ENCODE measurements at places on chromosomes 7 and 10. TPM values are rescaled to one million over a fixed set of nuclear protein-coding genes. Genes with fewer than 3 reads are reported as not detected.
A peak's percentile ranks its signal among the peaks of the same experiment; 100 is the strongest.

DNA sequence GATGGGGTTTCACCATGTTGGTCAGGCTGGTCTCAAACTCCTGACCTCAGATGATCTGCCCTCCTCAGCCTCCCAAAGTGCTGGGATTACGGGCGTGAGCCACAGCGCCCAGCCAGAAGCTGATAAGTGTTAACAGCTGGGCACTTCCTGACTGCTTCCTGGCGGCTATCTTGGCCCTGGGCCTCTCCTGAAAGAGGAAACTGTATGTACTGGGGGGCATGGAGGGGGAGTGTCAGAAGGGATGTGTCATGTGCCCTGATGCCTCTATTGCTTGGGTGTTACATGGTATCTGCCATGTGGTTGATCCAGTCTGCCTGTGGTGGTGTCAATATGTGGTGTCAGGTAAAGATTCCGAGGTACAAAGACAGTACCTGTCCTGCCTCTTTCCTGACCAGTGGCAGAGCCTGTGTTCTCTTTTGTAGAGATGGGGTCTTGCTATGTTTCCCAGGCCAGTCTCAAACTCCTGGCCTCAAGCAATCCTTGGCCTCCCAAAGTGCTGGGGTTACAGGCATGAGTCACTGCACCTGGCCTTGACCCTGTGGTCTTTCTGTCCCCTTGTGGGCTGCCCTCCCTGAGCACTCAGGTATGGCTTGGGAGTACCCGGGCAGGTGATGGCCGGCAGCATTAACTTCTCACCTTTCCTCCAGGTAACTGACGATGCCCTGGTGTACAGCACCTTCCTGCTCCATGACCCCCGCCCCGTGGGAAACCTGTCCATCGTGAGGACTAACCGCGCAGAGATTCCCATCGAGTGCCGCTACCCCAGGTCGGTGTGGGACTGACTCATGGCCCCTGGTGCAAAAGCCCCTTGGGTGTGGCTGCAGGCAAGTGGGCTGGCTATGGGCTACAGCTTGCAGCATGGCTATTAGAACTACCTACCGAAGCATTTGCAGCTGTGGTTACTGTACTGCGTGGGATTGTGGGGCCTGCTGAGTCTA is 4.4 kb downstream of the ZP3 start:
- peaks cover 21% of the 10 kb centered on the region for H3K27me3 ChIP-seq
- H3K4me3 ChIP-seq: no peak overlapping the region
- H3K27ac ChIP-seq: no peak overlapping the region
- peaks cover 15% of the 10 kb centered on the region for H3K4me1 ChIP-seq

COBL gene
- polyA plus RNA-seq: 4.9 TPM

GPR15LG gene
- not detected for polyA plus RNA-seq

- H3K4me3 ChIP-seq: no peak overlapping the region
- no peak for DNase-seq
- no peaks in the 10 kb centered on the region for H3K36me3 ChIP-seq
- no peak overlapping the region for H3K27ac ChIP-seq
- H3K27me3 ChIP-seq: no peaks in the 10 kb centered on the region
Observed at GRCh38 chr7:4009211-4010060, 672.7 kb upstream of the FOXK1 start.

C10orf67 gene
- not detected for polyA plus RNA-seq

CALML3 gene
- polyA plus RNA-seq: not detected

DNA sequence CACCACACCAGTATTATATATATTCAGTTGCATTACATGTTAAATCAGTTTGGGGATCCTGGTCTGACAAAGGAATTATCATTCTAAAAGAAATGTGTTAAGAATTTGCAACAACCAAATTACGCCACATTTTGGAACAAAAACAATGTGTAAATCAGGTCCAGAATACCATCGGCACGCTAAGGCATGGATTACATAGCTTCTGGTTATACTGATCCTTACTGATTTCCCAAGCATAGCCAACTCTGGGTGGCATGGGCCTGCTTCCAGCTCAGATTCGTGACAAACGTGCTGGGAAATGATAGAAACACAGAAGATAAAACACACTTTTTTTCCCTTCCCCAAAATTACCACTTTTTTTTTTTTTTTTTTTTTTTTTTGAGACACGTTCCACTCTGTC is 660.0 kb downstream of the SORCS1 start:
- no peak for DNase-seq
- no peak overlapping the region for H3K4me3 ChIP-seq
- H3K27ac ChIP-seq: no peak overlapping the region
- H3K36me3 ChIP-seq: no peaks in the 10 kb centered on the region

- no peak for DNase-seq
- H3K27ac ChIP-seq: no peak overlapping the region
- H3K36me3 ChIP-seq: no peaks in the 10 kb centered on the region
- no peaks in the 10 kb centered on the region for H3K4me1 ChIP-seq
- H3K27me3 ChIP-seq: peaks cover 20% of the 10 kb centered on the region
- no peak overlapping the region for H3K4me3 ChIP-seq
Observed at GRCh38 chr7:131533566-131534561, 22.6 kb downstream of the PODXL start.

KNDC1 gene
- polyA plus RNA-seq: 0.69 TPM

GRCh38 chr10:99765672-99766301 is 16.7 kb upstream of the ABCC2 start:
- H3K27ac ChIP-seq: no peak overlapping the region
- peaks cover 34% of the 10 kb centered on the region for H3K4me1 ChIP-seq
- H3K27me3 ChIP-seq: no peaks in the 10 kb centered on the region
- no peak overlapping the region for H3K4me3 ChIP-seq
- H3K36me3 ChIP-seq: no peaks in the 10 kb centered on the region

ZNF488 gene
- polyA plus RNA-seq: 0.10 TPM

- H3K36me3 ChIP-seq: no peaks in the 10 kb centered on the region
- H3K27ac ChIP-seq: no peak overlapping the region
- H3K4me1 ChIP-seq: no peaks in the 10 kb centered on the region
- no peak overlapping the region for H3K4me3 ChIP-seq
- H3K27me3 ChIP-seq: no peaks in the 10 kb centered on the region
- DNase-seq: no peak
Observed at GRCh38 chr10:60236869-60237524, 152.7 kb downstream of the ANK3 start.

GRCh38 chr7:44759246-44759645 is 10.6 kb downstream of the ZMIZ2 start:
- no peak for DNase-seq
- H3K36me3 ChIP-seq: peaks cover 28% of the 10 kb centered on the region
- H3K27ac ChIP-seq: no peak overlapping the region
- no peaks in the 10 kb centered on the region for H3K27me3 ChIP-seq
- H3K4me1 ChIP-seq: no peaks in the 10 kb centered on the region
- H3K4me3 ChIP-seq: no peak overlapping the region

IRF5 gene
- polyA plus RNA-seq: 2.4 TPM

GRCh38 chr7:29598613-29599012 is 35.0 kb downstream of the PRR15 start:
- H3K4me3 ChIP-seq: no peak overlapping the region
- no peaks in the 10 kb centered on the region for H3K27me3 ChIP-seq
- no peak overlapping the region for H3K27ac ChIP-seq
- DNase-seq: no peak
- peaks cover 9% of the 10 kb centered on the region for H3K4me1 ChIP-seq

WEE2 gene
- polyA plus RNA-seq: not detected

GRCh38 chr7:39399986-39400385 is 166.2 kb upstream of the YAE1 start:
- no peak overlapping the region for H3K27ac ChIP-seq
- H3K4me3 ChIP-seq: no peak overlapping the region
- no peak for DNase-seq
- H3K27me3 ChIP-seq: no peaks in the 10 kb centered on the region
- H3K4me1 ChIP-seq: no peaks in the 10 kb centered on the region

DNA sequence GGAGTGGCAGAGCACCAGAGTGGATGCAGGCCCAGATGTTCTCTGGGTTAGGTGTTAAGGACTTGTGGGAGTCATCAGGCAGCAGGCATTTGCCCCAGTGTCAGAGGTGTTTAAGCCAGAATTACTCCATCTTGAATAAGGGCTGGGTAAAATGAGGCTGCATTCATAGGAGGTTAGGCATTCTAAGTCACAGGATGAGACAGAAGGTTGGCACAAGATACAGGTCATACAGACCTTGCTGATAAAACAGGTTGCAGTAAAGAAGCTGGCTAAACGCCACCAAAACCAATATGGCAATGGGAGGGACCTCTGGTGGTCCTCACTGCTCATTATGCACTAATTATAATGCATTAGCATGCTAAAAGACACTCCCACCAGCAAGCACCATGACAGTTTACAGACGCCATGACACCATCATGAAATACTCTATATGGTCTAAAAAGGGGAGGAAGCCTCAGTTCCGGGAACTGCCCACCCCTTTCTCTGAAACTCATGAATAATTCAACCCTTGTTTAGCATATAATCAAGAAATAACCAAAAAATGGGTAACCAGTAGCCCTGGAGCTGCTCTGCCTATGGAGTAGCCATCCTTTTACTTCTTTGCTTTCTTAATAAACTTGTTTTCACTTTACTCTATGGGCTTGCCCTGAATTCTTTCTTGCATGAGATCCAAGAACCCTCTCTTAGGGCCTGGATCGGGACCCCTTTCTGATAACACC is 882 bp upstream of the LRRC61 start:
- H3K4me3 ChIP-seq: peak overlapping the region; percentile 77
- peaks cover 54% of the 10 kb centered on the region for H3K4me1 ChIP-seq
- DNase-seq: peak; percentile 29
- H3K36me3 ChIP-seq: peaks cover 22% of the 10 kb centered on the region

DNA sequence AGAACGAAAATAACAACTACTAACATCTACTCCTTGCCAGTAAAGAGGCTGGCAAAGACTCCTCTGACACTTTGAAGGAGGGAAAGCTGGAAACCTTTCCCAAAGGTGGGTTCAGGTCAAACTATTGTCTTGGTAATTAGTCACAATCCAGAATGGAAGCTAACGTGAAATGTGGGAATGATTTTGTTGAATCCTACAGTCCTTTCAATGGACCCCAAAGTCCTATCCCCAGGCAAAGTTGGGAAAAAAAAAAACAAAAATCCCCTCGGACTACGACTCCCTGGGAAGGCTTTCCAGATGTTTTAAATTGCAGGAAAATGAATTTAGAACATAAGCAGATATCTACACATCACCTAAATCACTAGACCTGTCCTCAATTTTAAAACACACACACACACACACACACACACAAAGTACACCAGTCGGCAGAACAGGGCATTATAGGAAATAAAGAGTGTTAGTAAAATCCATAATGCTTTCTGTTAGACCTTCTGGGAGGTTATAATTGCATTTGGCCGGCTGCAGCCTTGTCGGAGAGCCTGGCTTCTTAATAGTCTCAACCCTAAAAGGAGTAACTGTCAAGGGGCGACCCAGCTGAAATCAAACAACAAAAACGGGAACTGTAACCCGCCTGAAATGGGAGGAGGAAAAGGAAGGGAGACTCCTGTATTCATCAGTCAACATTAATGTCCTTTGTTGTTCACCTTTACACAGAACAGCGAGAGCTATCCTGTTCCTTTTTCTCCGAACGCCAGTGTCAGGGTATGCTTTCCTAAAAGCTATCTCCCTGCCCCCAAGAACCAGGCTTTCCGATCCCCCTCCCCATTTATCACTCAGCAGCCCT is 1.5 kb downstream of the DOCK4 start:
- peaks cover 54% of the 10 kb centered on the region for H3K4me1 ChIP-seq
- no peak for DNase-seq
- H3K4me3 ChIP-seq: peak overlapping the region; percentile 73
- peak overlapping the region; percentile 84 for H3K27ac ChIP-seq
- no peaks in the 10 kb centered on the region for H3K36me3 ChIP-seq

DNA sequence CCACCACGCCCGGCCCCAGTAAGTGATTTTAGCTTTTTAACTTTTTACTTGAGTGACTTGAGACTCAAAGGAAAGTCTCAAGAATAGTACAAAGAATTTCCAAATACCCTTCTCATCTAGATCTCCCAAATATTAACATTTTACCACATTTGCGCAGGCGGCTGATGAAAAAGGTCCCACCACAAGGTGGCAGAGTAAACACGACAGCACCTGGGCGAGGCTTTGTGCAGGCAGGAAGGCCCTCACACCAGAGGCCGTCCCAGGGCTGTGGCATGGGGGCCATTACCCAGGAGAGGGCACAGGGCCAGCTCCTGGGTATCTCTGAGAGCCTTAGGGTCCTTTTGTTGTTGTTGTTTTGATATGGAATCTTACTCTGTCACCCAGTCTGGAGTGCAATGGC is 50.0 kb upstream of the WIPI2 start:
- H3K27me3 ChIP-seq: 0 out of 3 replicates have a peak, but pooled peaks cover 5% of the 10 kb centered on the region
- no peak overlapping the region for H3K27ac ChIP-seq
- H3K4me1 ChIP-seq: no peaks in the 10 kb centered on the region
- no peak overlapping the region for H3K4me3 ChIP-seq
- peak; percentile 32 for DNase-seq
- H3K36me3 ChIP-seq: no peaks in the 10 kb centered on the region

DNA sequence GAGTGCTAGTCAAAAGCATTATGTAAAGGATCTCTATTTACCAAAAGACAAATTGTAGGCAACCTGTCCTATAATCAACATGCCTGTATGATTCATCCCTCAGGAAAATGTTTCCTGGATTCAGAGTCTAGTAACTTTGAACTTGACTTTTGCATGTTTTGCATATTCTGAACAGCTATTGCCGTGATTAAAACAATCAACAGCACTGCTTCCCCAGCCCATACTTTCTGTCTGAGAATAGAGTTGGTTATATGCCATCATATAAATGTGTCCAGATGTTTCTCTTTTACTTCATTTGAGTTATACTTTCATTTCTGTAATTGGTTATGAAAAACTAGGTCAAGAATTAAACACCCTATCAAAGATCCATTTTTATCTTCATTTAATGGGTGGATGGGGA is 83.5 kb downstream of the ZMYND11 start:
- peaks cover 15% of the 10 kb centered on the region for H3K4me1 ChIP-seq
- H3K27me3 ChIP-seq: no peaks in the 10 kb centered on the region
- DNase-seq: no peak
- no peaks in the 10 kb centered on the region for H3K36me3 ChIP-seq

CUTC gene
- 17.7 TPM for polyA plus RNA-seq

DNA sequence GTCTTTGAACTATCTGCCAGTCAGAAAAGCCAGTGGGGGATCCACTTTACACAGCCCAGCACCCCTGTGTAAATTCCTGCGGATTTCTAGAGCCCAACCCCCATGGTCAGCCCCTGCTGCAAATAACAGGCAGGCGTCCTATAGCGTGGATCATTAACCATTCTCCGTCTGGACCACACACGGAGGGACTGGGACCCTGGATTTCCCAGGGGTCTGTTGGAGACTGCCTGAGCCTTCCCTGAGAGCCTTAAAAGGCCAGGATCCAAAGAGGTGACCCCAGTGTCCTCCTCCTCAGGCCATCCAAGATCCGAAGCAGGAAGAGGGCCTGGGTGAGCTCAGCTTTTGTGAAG is 11.2 kb upstream of the GRID1 start:
- no peak overlapping the region for H3K4me3 ChIP-seq
- H3K27me3 ChIP-seq: peaks cover 8% of the 10 kb centered on the region
- no peak for DNase-seq
- no peaks in the 10 kb centered on the region for H3K36me3 ChIP-seq
- no peak overlapping the region for H3K27ac ChIP-seq
- H3K4me1 ChIP-seq: no peaks in the 10 kb centered on the region
